Gastroesophageal sphincter (tissue), 4 donors: ENCODE measurements at places on chromosomes 3 and 15. TPM values are rescaled to one million over a fixed set of nuclear protein-coding genes. Genes with fewer than 3 reads are reported as not detected.
A peak's percentile ranks its signal among the peaks of the same experiment; 100 is the strongest.

Gene SNTN
- not detected for total RNA-seq

DNA sequence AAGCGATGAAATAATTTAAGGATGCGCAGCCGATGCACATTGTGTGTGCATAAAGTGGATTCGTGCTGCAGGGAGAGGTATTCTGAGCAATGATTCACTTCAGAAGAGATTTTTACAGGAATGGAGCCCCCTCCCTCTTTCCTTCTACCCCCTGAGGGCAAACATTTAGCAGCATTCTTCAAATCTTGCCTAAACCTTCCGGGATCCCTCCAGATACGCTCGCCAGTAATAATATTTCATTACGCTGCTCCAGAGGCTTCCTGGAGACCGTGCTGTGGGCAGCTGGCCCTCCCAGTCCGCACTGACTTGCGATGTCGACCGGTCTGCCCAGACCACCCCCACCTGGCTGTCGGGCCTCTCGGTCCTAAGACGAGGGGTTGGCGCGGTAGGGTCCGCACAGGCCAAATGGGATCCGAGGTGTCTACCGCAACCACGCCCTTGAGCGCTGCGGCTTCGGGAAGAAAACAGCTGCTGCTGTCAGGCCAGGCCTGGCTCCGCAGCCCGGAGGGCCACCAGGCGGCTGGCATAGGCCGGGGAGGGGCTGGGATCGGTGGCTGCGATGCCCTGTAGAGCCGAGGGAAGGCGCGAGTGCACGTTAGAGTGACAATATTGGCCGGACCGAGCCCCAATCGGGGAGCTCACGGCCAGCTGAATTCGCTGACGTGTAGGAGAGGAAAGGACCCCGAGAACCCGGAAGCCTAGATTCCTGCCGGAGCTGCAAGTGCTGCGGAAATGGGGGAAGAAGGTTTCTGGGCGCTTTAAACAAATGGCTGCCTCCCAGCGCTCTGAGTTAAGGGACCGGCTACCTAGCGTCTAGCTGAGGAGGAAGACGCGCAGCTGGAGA lies 14.3 kb downstream of the ZIC4 start:
- peak; percentile 20 for ATAC-seq

- ATAC-seq, result no peak
Measured at GRCh38 chr3:31533169-31534064, 692 bp downstream of the STT3B start.

DNA sequence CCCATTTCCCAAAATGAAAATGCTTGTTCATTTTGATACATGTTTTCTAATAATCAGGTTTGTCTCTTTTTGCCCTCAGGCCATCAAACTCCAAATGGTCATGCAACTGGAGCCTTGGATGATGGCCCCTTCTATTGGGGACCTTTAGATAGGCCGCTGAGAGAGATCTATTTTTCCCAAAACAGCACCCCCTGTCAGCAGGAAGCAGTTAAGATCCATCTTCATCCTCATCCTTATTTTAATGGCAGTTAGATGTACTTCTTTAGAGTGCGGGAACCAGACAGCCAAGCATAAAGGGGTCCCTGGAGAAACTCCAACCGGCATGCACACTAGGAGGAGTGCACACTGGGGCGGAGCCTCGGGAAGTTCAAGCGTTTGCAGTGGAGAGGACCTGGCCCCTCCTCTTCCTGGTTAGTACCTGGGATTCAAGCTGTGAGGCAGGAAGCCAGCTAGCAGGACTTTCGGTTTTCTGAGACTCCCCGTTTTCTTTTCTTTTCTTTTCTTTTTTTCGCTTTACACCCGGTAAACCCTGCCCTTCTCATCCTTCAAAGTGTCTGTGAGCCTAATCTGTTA lies 31.9 kb upstream of the STRIT1 start:
- no peak for ATAC-seq

DNA sequence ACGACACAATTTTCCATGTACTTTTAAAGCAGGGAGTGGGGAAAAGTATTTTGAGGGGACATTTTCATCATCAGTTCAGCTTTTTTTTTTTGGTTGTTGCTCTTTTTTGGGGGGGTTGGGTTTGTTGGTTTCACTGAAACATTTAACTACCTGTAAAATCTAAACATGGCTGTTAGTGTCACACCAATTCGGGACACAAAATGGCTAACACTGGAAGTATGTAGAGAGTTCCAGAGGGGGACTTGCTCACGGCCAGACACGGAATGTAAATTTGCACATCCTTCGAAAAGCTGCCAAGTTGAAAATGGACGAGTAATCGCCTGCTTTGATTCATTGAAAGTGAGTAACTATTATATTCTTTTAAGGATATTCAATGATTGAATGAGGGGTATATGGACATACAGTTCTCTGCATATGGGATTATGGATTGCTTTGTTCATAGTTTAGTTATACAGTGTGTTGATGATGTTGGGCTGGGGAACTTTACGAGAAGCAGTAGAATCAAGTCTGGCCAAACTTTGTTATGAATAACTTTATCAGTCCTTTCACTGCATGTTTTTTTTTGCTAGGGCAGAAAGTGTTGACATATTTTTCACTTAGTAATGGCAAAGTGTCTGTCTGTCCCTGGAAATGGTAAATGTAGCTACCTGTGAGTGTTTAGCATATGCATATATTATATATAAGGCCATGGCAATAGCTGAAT lies 31.5 kb downstream of the MBNL1 start:
- no peak for ATAC-seq

GRCh38 chr15:57395292-57395691 lies 19.0 kb downstream of the CGNL1 start:
- ATAC-seq, result peak; percentile 22
